ENCODE measurements at places on chromosomes 6 and 20.

DNA sequence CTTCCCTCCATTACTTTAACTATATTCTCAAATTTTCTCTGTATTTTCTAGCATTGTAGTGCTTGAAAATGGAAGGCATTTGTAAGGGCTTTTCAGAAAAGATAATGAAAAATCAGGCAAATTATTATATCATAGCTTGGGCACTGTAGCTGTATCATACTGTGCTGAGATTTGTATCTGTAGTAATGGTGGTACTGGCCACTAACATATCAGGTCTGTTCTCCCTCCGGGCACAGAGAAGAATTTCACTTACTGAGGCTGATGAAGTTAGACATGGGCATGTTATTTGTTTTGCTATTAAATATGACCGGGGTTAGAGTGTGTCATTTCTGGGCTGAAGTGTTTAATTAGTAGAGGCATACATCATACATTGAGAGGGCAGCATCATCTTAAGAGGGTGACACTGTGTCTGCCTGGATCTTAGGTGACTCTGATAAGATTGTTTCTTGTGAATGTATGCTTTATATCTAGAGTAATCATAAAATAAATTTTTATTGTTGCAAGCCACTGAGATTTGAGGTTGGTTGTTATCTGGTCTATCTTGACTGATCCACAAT lies 1395.9 kb downstream of the EPHA7 start:
- DNase-seq: no peak

DNA sequence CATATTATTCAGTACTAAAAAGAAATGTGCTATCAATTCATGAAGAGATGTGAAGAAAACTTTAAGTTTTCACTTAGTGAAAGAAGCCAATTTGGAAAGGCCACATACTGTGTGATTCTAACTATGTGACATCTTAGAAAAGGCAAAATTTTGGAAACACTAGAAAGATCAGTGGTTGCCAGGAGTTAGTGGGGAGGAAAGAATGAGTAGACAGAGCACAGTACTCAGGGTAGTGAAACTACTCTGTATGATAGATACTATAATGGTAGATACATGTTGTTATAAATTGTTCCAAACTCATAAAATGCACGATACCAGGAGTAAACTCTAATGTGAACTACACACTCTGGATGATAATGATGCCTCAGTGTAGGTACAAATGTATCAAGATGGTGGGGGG lies 14.2 kb downstream of the NCOA3 start:
- DNase-seq: no peak

DNA sequence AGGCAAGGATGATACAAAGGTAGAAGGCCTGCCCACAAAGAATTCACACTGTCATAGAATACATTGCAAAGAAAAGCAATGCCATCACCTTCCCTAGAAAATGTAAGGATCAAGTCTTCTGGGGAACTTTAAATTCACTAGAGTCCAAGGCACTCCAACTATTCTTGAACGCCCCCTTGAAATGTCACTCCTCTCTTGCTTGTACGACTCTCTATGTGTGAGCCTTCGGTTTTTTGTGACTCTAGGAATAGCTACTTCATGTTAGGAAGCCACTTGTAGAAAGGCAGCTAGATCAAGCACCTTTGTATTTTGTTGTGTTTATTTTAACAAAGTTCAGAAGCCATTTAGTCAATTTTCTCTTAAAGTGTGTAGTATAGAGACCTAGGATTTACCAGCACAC lies 159.2 kb upstream of the ARID1B start:
- no peak for DNase-seq

DNA sequence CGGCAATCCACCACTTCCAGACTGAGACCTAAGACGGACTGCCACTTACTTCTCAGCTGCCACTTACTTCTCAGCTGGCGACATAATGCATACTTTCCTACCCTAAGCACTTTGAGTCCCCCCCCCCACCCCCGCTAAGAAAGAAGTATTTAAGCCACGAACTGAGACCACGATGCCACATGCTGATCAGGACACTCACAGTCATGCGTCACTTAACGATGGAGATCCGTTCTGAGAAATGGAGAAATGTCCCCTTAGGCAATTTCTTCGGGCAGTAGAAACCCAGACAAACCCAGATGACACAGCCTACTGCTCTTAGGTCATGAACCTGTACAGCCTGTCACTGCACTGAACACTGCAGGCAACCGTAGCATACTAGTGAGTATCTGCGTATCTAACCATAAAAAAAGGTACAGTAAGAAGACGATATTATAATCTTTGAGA lies 690 bp downstream of the IFNGR1 start:
- DNase-seq: no peak

GRCh38 chr6:125367036-125367782 lies 65.4 kb upstream of the HDDC2 start:
- DNase-seq: no peak

DNA sequence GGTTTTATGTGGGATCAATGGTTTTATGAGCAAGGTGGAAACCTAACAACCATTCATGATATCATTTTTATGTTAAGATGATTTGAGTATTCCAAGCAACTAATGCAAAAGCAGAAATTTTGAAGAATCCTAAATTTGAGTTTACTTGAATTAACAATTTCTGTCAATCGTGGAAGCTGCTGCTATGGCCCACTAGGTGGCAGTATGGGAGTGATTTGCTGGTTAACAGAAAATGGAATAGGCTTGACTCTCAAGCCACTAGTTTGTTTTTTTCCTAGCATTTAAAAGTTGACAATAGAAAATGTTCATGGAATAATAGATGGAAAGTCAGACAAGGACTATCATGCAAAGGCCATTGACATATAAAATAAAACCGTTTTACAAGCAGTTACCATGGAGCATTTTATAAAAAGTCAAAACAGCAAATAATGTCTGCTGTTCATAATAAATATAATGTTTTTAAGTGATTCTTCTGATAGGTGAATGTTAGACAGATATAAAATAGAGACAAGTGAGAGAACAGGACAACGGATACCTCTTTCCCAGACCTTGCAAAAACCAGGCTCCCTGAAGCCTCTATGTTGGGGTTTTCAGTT lies 43.0 kb upstream of the TMEM200A start:
- DNase-seq: peak; percentile 1

GRCh38 chr20:41048461-41049301 lies 20.1 kb downstream of the TOP1 start:
- DNase-seq: no peak

- no peak for DNase-seq
Measured at GRCh38 chr20:3115190-3116107, 30.9 kb upstream of the AVP start.

DNA sequence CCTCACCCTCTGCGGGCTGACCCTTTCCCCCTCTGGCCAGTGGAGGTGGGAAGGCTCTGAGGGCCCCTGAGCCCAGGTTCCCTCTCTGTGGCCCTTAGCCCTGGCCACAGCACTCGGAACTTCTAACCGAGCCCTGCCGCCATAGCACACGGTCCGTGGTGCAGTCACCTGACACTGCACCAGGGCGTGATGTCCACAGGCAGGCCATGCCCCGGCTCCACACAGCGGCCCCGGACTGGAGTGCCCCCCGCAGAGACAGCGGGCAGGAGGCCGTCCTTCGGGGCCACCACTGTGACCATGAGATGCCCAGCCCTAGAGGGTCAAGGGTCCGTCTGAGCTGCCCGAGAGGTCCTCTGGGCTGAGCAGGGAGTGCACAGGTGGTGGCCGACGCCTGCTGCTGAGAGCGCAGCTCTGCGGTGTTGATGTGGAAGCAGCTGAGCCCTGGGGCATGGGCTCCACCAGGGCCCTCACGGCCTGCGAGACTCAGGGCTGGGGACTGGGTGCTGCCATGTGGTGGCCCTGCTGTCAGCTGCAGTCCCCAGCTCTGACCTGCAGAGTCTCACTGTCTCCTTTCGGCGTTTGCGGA lies 11.2 kb upstream of the BHLHE23 start:
- DNase-seq: no peak

GRCh38 chr6:31945507-31946369 lies at the start of gene CFB:
Gene CFB (plus strand): TSS chr6:31946095. CDS start chr6:31946222, 127 bp downstream.
- DNase-seq: no peak

DNA sequence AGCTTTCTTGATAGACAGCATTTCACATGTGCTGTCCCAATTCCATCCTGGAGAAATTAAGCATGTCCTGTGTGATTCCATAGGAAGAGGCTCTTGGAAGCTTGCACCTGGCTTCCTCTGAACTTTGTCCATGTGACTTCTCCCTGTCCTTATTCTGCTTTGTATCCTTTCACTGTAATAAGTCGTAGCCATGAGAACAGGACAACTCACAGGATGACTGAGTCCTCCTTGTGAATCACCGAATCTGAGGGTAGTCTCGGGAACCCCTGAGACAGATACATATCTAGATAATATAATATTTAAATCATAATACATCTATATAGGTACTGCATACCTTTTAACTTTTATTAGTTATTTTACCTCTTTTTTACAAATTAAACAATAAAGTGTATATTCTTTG lies 156.7 kb upstream of the THEMIS start:
- no peak for DNase-seq

- DNase-seq: no peak
Measured at GRCh38 chr20:43404878-43405277, 52.8 kb upstream of the SRSF6 start.

DNA sequence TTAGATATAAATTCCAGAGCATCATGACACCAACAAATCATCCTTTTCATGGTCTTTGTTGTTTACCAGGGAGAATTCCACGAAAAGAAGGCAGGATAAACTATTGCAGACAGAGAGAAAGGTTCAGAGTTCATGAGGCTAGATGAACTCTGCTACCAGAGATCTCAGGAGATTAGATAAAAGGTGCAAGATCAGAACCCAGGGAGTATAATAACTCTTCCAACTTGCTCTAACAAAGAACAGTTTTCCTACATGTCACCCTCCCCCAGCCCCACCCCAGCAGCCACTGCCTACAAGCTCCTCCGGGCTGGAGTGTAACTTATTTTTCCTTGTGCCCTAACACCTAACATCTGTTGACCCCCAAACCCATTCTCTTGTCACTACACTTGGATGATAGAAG lies 13.9 kb upstream of the CITED2 start:
- no peak for DNase-seq

GRCh38 chr6:47066418-47066817 lies 24.3 kb upstream of the ADGRF1 start:
- no peak for DNase-seq

GRCh38 chr6:42394881-42395620 lies 56.7 kb downstream of the TRERF1 start:
- no peak for DNase-seq

GRCh38 chr6:167150941-167151549 lies 6.7 kb downstream of the GPR31 start:
- no peak for DNase-seq

- no peak for DNase-seq
Measured at GRCh38 chr20:3932277-3932676, 43.1 kb downstream of the PANK2 start.

- DNase-seq: no peak
Measured at GRCh38 chr6:15331629-15332251, 85.9 kb downstream of the JARID2 start.

DNA sequence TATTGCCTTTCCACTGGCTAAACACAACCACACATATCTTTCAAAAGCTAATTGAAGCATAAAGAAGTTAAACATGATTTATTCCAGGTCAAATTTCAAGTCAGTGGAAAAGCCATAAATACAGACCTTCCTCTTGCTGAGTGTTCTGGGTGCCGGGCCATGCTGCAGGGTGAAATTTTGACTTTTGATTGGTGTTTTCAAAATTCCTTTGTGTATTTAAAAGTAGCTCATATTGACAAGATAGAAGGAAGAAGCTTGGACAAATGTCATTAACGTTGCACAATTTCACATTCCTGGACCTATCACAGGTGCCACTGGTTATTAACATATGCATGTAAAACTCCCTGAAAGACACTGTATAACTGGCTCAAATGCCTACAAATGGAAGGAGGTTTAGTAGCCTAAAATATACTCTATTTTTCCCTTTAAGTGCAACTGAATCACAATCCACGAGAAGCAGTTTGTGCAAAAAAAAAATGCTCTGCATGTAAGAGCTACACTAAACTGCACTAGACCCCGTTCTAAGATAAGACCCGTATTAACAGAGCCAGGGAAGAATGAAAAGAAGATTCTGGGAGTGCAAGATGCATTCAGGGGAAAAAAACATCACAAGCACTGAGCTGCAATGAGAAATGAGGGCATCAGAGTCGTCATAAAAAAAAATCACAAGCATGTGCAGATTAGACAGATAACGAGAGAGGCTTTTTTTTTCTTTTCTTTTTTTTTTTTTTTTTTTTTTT lies 30.4 kb downstream of the ATXN1 start:
- DNase-seq: no peak

- peak; percentile 23 for DNase-seq
Measured at GRCh38 chr6:41066867-41067304, 5.3 kb downstream of the OARD1 start.

- DNase-seq: no peak
Measured at GRCh38 chr6:149898966-149899365, 1.1 kb upstream of the RAET1E start.

GRCh38 chr6:158834675-158835385 lies 15.7 kb upstream of the EZR start:
- DNase-seq: no peak

- DNase-seq: no peak
Measured at GRCh38 chr6:15048367-15048766, 197.5 kb upstream of the JARID2 start.

DNA sequence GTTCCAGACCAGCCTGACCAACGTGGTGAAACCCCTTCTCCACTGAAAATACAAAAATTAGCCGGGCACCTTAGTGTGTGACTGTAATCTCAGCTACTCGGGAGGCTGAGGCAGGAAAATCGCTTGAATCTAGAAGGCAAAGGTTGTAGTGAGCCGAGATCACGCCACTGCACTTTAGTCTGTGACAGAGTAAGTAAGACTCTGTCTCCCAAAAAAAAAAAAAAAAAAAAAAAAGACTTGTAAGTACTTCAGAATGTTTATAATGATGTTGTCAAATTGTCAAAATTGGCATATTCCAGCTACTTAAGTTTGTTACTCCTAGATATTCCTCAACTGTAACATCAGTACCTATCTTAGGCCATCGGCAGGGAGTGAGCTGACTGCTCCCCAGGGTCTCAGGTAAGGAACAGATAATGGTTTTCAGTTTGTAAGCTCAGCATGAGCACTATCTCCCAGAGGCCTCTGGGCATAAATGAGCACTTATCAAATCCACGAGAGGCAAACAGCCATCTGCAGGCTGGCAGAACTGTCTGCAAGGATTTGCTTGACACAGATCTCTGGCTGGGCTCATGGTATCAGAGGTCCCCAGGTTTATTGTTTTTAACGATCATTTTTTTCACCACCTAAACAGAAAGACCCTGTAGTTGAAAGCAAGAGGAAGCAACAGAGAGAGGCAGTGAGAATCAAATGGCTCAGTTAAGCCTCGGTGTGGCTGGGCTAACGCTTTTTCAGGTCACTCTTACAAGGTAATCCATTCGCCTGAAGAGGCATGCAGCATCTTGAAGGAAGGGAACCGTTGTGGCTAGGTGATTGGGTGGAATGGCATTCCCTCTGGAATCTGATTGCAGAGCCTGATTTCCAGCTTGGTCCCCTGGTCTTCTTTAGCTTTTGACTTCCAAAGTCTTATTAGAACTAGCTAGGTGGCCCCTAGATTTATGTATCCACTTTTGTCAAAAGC lies 115.9 kb downstream of the LY86 start:
- no peak for DNase-seq

DNA sequence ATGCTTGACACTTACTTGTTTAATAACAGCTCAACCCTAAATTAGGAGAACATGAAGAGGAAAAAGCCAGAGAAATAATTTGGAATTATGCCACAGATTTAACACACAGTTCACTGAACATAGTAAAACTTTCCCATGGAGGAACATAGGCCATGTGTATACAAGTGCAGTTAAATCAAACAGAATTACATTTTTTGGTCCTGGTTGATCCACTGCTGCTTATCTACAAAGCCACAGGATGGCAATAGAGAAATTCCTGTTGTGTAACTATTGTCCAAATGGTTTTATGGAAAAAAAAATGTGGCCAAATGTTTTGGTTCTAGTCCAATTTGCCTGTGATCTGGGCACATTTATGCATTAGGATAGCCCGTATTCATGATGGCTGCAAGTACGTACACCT lies 136.8 kb downstream of the ALDH8A1 start:
- DNase-seq: no peak
